Hypothalamus (tissue), 51 donors: ENCODE measurements at places on chromosomes 3 and 15.

- DNase-seq, result no peak
These were observed 14.0 kb upstream of the TPM1 start for GRCh38 chr15:63028442-63029110.

- no peak for DNase-seq
These were observed 1.0 kb downstream of the DTWD1 start for GRCh38 chr15:49621887-49622286.

DNA sequence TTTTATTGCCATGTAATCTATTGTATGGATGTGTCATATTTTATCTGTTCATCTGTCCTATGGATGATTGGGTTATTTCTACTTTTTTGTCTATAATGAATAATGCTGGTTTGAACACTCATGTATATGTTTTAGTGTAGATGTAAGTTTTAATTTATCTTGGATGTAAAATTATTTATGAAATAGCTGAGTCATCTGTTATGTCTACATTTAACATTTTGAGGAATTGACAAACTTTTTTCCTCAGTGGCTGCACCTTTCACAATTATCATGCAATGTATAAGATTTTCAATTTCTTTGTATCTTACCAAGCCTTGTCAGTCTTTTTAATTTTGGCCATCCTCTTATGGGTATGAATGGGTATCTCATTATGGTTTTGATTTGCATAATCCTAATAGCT lies 666.4 kb downstream of the DIPK2A start:
- no peak for DNase-seq

GRCh38 chr15:40287968-40288367 lies 5.1 kb upstream of the ANKRD63 start:
- no peak for DNase-seq

GRCh38 chr15:79130535-79131130 lies 40.1 kb upstream of the RASGRF1 start:
- DNase-seq, result no peak

- DNase-seq, result no peak
These were observed 172.7 kb downstream of the ZBTB20 start for GRCh38 chr3:114974387-114974786.

- no peak for DNase-seq
These were observed 252.9 kb upstream of the SOX2 start for GRCh38 chr3:181458857-181459256.

GRCh38 chr3:186653984-186654383 lies 11.8 kb upstream of the HRG start:
- no peak for DNase-seq

DNA sequence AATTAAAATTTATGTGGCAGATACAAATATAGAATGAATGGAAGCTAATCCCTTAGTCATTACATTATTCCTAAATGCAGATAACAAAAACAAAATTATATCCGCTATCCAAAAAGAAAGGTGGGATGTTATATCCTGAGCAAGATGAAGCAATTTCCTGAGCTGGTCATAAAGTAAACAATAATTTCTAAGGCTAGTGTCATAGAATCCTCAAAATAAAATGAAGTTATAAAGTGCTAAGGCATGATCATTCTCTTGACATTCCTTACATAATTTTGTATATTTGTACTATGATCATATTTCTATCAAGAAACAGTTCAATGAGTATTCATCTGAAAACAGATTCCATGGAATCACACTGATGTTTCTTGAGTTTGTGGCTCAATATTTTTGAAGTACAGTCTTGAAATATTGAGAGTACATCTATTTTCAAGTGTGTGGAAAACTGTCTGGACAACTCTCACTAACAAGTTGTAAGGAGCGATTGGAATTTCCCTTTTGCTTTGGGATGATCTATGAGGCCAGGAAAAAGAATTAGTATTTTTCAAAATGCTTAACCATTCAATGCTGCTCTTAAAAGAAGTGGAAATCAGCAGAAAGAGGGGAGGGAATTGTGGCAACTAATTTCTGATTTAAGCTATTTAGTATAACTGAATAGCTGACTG lies 92.4 kb downstream of the ABI3BP start:
- DNase-seq, result no peak

DNA sequence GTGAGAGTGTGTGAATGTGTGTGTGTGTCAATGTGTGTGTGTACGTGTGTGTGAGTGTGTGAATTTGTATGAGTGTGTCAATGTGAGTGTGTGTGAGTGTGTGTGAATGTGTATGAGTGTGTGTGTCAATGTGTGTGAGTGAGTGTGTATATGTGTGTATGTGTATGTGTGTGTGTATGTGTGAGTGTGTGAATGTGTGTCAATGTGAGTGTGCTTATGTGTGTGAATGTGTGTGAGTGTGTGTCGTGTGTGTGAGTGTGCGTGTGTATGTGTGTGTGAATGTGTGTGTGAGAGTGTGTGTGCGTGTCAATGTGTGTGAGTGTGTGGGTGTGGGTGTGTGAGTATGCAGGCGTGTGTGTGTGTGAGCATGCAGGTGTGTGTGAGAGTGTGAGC lies 93.5 kb upstream of the ALDH1A3 start:
- no peak for DNase-seq

GRCh38 chr15:67382723-67383122 lies 128.1 kb downstream of the IQCH start:
- DNase-seq, result no peak

DNA sequence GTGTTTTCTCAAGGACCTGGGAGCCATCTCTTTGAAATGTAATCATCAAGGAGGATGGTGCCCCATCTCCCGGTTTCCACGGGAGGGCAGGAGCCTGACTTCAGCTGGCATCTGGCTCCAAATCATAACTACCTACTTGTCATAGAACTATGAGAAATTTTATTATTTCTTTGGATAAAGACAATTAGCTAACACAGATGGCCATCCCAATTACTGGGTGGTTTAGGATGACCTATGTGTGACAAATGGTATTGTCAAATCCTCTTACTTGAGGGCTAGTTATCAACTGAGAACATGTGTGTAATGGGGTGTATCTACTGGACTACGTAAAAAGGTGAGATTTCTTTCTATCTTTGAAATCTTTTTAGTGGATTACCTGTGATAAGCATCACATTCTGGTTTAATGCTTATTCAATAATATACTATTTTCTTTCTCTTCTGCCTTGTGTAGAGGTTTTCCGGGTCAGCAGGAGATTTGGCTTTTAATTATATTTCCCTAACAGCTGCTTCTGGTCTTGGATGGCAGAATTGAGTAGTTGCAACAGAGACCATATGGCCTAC lies 15.3 kb upstream of the PARP14 start:
- DNase-seq, result no peak

- DNase-seq, result no peak
These were observed 42.2 kb downstream of the C3orf38 start for GRCh38 chr3:88191872-88192409.

- peak; percentile 29 for DNase-seq
These were observed 589 bp downstream of the HERC1 start for GRCh38 chr15:63833021-63833696.

GRCh38 chr3:187624588-187624987 lies 45.6 kb downstream of the SST start:
- no peak for DNase-seq

- DNase-seq, result no peak
These were observed 57.6 kb downstream of the AAGAB start for GRCh38 chr15:67196672-67197363.

- no peak for DNase-seq
These were observed 10.9 kb downstream of the AMOTL2 start for GRCh38 chr3:134363381-134363755.

DNA sequence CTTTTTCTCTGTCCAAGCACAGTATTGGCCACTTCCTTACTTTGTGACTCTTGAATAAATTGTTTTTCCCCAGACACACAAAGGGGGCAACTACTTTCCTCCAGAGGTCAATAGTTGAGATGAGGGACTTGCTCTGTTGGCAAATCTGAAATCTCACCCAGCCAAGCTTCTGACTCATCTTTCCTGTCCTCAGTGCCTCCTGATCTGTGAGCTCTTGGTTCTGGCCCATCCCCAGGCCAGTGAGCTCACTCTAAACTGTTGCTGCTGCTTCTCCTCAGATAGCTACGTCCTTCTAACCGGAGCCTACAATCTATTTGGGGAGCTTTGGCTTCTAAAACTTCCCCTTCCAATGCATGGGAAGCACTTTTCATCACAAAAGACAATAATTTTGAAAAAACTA lies 50.0 kb upstream of the NMD3 start:
- DNase-seq, result no peak
